Stimulated activated CD8-positive, alpha-beta memory T cell treated with anti-CD3 and anti-CD28 coated beads, Interleukin-4, amount 100 ng/mL, for 1 hour (primary cell): ENCODE measurements at places on chromosomes 13 and 19.

DNA sequence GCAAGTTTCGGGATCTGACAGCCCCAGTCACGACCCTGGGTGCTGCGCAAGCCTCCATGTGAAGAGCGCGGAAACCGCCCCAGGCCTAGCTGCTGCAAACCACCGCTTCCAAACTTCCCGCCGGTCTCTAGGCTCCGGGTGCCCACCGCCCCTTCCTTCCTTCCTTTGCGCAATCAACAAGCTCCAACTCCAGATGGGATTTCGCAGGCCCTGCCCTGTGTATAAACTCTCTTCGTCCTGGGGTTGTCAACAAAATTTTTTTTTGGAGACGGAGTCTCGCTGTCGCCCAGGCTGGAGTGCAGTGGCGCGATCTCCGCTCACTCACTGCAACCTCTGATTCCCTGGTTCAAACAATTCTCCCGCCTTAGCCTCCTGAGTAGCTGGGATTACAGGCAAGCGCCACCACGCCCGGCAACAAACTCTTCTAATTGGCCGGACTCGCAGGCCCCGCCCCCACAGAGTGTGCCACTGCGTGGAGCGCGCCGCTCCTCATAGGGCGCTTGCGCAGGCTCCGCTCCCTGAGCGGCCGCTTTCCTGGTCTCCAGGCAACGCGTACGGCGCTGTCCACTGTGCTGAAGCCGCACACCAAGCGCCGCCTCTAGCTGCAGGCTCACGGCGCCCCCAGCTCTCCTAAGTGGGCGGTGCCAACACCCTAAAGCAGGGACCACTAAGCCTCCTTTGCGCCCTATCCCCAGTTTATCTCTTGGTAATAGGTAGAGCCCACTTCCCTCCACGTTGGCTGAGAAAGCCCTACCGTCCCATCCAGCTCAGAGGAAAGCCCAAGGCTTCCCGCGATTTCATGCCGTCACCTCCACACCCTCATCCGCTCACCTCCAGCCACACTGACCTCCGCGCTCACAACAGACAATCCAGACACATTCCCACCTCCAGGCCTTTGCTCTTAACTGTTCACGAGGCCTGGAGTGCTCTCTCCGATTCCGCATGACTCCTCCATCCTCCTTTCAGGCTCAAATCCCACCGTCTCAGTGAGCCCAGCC is 5.5 kb upstream of the QTRT1 start:
- peak; percentile 63 for DNase-seq

DNA sequence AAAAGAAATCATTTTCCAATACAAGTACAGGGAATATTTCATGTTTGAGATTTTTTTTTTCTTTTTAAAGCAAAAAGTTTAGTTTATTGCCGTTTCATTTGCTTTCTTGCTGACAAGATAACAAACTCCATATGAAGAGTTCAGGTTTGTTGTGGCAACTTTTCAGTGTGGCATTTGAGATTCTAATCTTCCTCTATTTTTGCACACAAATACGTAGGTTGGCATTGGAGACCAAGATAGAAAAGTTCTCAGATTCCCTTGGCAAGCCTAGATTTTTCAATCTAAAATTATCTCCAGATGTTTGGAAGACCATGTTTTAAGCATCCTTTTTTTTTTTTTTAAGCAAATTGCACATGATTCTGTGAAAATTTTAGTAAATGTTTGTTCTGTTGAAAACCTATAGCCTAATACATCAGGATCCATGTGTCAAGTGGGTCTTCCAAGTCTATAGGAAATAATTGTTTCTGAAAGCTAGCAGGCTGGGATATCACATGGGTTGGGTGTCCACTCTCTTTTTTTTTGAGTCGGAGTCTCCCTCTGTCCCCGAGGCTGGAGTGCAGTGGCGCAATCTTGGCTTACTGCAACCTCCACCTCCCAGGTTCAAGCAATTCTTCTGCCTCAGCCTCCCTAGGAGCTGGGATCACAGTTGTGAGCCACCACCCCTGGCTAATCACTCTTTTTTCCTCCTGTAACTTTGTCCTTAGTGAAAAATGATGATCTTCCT is 2.6 kb downstream of the GARRE1 start:
- DNase-seq, result no peak

GRCh38 chr13:45782327-45783045 is 69.1 kb downstream of the SIAH3 start:
- DNase-seq, result no peak

GRCh38 chr13:90630716-90631115 is 716.8 kb upstream of the MIR17HG start:
- no peak for DNase-seq

- no peak for DNase-seq
Measured at GRCh38 chr13:60679928-60680694, 283.1 kb downstream of the TDRD3 start.

GRCh38 chr19:50481351-50482149 is 4.9 kb upstream of the GARIN5A start:
- DNase-seq, result no peak

DNA sequence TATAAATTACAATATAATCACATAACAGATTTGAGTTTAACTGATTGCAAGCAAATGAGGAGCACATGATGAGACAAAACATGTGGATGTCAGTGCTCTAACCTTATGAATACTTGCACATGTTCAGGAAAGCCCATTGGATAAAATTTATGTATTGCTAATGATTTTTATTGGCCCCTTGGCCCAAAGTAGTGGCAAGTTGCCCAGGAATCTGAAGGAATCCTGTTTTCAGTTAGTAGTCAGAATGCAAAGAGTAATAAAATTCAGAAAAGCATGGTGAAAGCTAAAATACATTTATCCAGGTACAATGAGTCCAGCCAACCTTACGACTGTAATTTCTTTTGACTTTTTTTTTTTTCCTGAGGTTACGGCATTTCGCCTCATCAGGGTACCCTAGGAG is 1539.4 kb downstream of the EFNB2 start:
- DNase-seq, result no peak

- DNase-seq, result no peak
Measured at GRCh38 chr19:34766386-34766785, 6.6 kb downstream of the ZNF599 start.

DNA sequence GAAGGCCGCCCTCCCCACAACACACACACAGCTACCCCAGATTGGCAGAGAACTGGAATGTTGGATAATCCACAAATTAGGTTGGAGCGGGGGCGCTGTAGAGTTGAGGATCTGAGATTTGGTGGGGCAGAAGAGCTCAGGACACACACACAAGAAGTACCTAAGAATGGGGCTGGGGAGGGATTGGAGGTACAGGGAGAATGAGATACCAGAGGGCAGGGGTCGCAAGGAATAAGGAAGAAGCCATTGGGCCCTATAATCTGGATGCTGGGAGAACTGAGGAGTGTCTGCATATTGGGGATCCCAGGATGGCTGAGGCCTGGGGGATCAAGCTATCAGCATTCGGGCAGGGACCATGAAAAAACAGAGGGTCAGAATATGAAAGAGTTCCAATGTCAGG is 11.5 kb downstream of the SYT3 start:
- no peak for DNase-seq

- DNase-seq, result no peak
Measured at GRCh38 chr13:99566125-99567083, 65.1 kb downstream of the TM9SF2 start.

- DNase-seq, result no peak
Measured at GRCh38 chr13:110199046-110199831, 107.7 kb downstream of the COL4A1 start.

GRCh38 chr13:64054321-64054720 is 2638.7 kb upstream of the PCDH20 start:
- no peak for DNase-seq

DNA sequence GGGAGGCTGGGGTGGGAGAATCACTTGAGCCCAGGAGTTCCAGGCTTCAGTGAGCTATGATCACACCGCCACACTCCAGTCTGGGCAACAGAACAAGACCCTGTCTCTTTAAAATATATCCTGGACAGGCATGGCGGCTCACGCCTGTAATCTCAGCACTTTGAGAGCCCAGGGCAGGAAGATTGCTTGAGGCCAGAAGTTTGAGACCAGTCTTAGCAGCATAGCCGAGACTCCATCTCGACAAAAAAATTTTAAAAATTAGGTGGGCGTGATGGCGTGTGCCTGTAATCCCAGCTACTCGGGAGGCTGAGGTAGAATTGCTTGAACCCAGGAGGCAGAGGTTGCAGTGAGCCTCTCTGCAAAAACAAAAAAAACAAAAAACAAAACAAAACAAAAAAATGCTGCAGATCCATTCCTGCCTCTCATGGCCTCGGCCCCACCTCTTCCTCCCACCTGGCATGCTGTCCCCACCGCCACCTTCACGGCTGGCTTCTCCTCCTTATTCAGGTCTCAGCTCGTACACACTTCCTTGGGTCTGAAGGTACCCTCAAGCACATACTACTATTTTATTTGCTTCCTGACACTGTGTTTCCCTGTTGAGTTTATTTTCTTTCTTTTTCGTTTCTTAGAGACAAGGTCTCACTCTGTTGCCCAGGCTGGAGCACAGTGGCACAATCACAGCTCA is 5.3 kb downstream of the RFX1 start:
- no peak for DNase-seq

DNA sequence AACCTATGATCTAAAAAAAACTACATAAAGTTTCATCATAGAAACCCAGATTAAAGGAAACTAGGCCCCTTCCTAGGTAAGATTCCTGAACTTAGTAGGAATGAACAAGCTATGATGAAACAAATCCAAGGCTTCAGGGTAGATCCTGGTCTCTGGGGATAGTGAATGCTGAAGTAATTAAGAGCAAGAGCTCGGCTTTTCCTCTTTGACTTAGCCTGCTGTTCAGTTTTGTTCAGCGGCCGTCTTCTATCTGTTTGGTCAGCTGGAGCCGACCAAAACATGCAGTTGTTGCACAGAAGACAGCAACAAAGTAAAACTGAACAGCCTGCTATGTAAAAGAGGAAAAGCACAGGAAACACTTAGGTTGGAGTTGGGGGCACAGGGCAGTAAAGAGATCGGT is 44.1 kb upstream of the RFXAP start:
- no peak for DNase-seq

GRCh38 chr19:43519436-43520088 is 7.4 kb downstream of the ETHE1 start:
- no peak for DNase-seq

GRCh38 chr13:98827449-98827848 is 75.0 kb upstream of the SLC15A1 start:
- no peak for DNase-seq

DNA sequence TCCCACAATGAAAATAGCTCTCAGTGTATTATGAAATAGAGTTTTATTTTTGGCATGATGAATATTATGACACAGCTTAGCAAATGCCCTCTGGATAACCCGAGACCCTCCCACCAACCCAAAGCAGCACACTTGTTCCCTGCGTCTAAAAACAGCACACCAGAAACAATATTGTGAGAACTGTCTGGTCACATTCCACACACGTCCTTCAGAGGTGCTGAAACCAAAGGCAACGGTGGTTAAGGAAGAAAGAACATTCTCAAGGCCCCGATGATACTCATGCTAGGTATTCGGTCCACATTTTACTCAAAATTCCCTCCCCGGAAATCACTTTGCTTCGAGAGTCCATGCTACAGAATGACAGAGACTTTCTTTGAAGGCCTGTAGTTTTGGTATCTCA is 156.7 kb downstream of the SLC7A1 start:
- no peak for DNase-seq
